ENCODE measurements at places on chromosomes 4 and X. TPM values are rescaled to one million over a fixed set of nuclear protein-coding genes. Genes with fewer than 3 reads are reported as not detected.

Gene CCSER1
- 13.2 TPM for total RNA-seq

Gene FATE1
- total RNA-seq: not detected

Gene TMEM187
- total RNA-seq: 6.4 TPM

DNA sequence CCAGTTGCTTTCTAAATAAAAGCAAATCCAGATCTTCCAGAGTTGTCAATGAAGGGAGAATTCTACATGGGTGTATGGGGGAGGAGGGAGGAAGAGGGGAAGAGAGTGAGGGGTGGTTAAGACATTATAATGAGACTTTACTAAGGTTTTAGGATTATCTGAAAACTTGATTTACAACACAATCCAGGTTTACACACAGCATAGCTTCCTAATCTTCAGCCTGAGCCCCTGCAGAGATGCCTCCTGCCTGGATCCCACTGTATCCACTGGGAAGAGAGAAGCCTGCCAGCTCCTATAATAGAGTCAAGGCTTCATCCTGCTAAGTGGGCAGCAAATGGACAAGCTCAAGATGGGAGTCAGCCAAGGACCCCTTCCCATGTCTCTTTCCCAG, 85.6 kb upstream of the KIT start:
- no peak for DNase-seq

GRCh38 chrX:11427453-11428071, 134.3 kb downstream of the AMELX start:
- DNase-seq: peak; percentile 50

GRCh38 chrX:7420717-7421116, 272.8 kb upstream of the PUDP start:
- no peak for DNase-seq

DNA sequence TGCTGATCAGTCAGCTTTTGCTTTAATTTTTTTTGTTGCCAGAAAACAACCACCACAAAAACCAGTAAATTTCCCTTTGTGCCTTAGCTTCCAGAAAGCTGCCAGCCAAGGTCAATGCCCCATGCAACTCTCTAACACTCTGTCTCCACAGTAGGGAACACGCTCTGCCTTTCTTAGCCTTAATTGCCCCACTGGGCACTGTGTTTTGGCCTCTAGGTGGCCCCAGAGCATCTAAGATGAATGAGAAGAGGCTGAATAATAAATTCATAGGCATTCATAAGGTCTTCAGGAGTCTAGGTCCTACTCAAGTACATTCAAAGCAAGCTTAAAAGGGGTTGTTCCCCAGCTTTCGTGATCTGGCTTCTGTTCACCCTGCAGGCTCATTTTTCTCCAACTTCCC, 57.7 kb upstream of the PASD1 start:
- no peak for DNase-seq

GRCh38 chr4:143403553-143403820, 66.8 kb downstream of the GAB1 start:
- no peak for DNase-seq

DNA sequence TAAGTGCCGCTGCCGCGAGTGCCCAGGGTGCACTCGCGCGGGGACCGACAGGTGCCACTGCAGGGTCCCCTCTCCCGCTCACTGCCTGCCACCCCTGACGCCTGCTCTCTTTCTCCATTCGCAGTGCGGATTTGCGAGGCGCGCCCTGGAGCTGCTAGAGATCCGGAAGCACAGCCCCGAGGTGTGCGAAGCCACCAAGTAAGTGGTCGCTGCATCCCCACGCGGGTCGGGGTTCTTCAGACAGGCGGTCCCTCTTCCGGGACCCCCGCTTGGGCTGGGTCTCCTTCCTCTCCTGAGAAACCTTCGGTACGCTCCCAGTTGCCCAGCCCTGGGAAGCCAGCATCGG, 547 bp downstream of the GUCY1A1 start:
- DNase-seq: no peak

GRCh38 chrX:119093991-119094735, 21.4 kb downstream of the CT47C1 start:
- no peak for DNase-seq

DNA sequence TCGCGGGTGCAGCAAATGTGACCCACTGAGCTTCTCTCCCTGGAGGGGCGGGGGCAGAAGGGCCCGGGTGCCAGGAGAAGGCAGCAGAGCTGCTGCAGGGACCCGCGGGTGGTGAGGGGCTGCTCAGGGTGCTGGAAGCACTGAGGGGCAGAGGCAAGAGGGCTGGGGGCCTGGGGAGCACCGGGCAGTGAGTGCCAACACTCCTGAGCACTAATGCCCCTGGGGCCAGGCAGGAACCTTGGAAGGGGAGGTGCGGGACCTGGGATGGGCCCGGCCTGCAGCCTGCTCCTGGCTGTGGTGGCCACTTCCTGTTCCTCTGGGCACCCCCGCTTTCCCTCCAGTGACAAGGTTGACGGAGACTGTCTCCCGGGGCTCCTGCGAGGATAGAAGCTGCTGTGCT, 66.5 kb upstream of the ADRA2C start:
- DNase-seq: no peak

GRCh38 chr4:8731364-8731763, 138.8 kb downstream of the CPZ start:
- no peak for DNase-seq
